Occipital lobe (tissue), 3 donors: ENCODE measurements at places on chromosomes 4 and X.

GRCh38 chr4:133270021-133270570, 121.0 kb downstream of the PCDH10 start:
- no peak for DNase-seq

DNA sequence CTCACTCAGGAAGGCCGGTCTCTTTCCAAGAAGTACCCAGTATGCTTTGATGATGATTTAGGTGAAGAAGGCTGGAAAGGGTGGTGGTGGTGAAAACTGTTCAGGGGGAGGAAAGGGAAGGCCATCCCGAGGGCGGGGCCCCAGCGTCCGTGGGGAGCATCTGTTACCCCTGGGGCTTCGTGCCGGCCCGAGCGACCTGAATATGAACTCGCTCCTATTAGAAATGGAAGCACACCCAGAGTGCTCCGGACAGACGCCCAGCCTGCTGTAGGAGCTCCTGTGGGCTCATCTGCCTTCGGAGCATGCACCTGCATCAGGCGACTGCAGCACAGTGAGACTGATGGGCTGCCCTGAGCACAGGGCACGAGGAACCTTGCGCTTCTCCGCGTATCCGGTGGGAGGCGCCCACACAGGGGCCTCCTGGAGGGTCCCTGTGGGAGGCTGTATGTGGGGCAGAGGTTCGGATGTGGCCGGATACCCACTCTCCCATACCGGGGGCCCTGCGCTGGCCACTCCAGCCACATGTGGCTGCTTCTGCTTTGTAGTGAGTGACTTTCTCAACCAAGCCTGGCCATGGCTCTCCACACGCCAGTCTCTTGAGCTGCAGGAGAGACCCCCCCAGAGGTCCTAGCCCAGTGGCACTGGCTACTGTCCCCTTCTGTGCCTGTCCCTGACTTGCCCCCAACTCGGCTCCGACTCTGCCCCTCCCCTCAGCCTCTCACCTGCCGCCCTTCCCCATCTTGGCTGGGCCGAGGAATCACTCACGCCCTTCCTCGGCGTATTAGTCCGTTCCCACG, 36.7 kb downstream of the FGFRL1 start:
- no peak for DNase-seq

- DNase-seq = no peak
Observed at GRCh38 chrX:153925387-153925738, 701 bp downstream of the ARHGAP4 start.

GRCh38 chrX:79159800-79160199, 15.3 kb downstream of the GPR174 start:
- no peak for DNase-seq

GRCh38 chr4:54189140-54189539, 40.0 kb upstream of the PDGFRA start:
- DNase-seq = no peak

DNA sequence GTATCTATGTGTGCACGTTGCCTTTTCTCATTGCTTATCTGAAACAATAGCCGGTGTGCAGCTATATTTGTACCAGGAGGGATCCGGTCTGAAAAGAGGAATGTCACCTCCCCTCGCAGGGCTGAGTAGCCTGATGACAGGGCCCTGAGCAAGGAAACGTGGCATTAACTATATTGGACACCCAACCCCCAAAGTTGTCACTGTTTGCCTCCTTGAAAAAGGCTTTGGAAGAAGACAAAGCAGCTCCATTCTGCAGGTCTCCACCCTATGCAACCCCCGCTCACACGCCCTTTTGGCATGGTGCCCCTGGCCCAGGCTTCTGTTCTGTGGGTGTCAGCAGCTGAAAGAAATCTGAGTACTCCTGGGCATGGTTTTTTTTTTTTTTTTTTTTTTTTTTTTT, 8.2 kb downstream of the PRRG3 start:
- DNase-seq = peak; percentile 6

GRCh38 chr4:103567591-103567990, 152.2 kb downstream of the TACR3 start:
- DNase-seq = no peak

DNA sequence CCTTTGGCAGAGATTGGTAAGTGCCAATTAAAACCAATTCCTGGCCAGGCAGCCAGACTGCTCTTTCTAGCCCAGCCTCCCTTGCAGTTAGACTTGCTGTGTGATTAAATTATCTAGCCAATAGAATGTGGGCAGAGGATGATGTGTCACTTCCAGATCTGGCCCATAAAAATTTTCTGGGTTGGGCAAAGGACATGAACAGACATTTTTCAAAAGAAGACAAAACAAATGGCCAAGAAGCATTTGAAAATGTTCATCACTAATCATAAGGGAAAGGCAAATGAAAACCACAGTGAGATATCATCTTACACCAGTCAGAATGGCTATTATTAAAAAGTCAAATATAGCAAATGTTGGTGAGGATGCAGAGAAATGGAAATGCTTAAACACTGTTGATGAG, 71.4 kb upstream of the STIM2 start:
- no peak for DNase-seq

GRCh38 chr4:2803624-2804448, 11.0 kb downstream of the SH3BP2 start:
- no peak for DNase-seq

GRCh38 chrX:74656079-74656745, 41.8 kb upstream of the RLIM start:
- no peak for DNase-seq

DNA sequence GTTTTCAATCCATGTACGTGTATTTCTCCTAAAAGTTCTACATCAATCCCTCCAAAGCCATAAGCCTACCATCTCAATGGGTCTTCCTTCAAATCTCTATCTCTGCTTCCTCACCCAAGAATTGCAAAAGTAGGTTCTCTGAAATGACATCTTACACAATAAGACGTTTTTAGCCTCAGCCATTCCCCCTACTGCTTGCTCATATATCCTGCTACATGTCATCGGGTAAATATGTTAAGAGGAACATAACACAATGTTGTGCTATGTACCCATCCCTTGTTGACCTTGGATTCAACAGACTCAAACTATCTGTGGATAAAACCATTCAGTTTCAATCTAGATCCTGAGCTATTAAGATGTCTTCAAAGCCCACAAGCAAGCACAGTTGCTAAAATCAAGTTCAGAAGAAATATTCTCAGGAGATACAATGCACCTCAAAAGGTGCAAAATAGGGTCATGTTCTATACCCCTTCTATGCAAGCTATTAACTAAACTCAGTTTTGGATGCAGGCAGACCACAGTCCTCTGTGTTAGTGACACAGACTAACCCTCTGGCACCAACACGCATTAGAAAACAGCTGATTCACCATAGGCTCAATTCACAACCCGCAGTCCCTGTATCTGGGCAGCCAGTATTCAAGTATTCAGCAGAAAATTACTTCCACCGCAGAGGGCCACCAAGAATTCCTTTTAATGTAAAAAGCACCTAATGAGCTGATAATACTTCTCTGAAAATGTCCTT, 56.8 kb downstream of the CD99L2 start:
- DNase-seq = no peak

DNA sequence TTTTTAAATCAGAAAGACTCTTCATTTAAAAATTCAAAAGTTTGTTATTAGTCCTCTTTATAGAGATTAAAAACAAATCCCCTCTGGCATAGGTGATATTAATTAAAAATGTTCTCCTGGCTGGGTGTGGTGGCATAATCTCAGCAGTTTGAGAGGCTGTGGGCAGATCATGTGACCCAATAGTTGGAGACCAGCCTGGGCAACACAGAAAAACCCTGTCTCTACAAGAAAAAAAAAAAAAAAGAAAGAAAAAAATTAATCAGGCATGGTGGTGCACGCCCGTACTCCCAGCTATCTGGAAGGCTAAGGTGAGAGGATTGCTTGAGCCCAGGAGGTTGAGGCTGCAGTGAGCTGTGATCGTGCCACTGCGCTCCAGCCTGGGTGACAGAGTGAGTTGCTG, 38.9 kb downstream of the RASGEF1B start:
- no peak for DNase-seq

GRCh38 chr4:123588631-123589241, 192.1 kb downstream of the SPRY1 start:
- no peak for DNase-seq

DNA sequence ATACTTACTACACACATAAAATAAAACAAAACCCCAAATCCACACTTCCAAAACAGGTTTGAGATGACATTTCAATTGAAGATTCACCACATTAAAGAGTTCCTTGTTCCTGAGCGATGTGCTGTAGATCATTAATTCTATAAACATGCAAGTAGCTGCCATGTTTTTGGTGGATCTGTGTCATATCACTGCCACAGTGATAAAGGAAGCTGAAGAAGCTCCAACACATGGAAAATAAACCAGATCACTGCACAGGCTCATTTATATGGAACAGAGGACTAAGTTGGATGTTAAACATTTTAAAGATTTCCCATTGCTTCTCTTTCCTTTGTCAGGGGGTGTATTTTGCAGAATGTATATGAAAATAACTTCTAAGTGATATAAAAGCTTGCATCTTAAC, 2.8 kb upstream of the RBM46 start:
- DNase-seq = no peak

DNA sequence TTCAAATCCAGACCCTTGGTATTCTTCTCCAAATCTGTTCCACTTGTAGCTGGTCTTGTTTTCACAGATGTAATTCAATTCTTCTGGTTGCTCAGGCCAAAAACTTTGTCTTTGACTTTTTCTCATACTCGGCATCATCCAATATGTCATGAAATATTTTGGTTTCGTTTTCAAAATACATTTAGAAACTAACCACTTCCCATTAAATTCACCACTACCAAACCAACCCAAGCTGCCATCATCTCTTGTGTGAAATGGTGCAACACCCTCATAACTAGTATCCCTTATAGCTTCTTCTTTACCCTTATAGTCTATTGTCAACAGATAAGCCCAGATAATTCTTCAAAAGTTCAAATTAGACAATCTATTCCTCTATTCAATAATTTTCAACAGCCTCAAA, 192.1 kb downstream of the PRR32 start:
- no peak for DNase-seq

GRCh38 chrX:19100586-19100985, 21.7 kb downstream of the ADGRG2 start:
- no peak for DNase-seq

DNA sequence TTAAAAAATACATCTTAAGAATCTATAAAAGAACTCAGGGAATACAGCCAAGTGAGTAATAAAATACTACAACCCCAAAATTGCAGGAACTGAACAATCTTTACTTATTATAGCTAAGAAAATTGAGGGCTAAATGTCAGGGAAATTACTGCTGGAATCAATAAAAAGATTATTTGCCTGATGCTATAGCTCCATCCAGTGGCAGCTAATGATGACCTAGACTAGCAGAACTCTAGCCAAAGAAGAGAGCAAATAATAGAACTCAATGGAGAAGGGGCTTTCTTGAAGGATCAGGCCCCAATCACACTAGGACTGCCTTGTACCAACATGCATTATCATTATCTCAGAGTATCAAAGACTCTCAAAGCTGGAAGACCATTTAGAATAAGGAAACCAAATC, 85.0 kb upstream of the FAM241A start:
- DNase-seq = no peak

DNA sequence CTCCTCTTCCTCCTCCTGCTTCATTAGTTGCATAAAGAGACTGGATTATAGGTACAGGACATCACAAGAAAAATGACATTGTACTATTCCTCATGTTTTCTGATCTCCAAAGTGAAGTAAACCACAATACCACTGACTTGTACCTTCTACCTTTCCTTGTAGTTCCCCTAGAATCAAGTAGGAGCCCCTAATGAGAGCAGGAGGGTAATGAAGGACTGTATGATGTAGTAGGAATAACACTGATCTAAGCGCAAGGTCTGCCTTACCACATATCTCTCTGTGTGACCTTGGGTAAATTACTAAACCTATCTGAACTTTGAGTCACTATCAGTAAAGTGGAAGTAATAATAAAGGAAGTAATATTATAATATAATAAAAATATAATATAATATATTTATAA, 3.6 kb downstream of the VSIG4 start:
- no peak for DNase-seq

GRCh38 chr4:39825741-39826231, 127.8 kb downstream of the UBE2K start:
- no peak for DNase-seq

DNA sequence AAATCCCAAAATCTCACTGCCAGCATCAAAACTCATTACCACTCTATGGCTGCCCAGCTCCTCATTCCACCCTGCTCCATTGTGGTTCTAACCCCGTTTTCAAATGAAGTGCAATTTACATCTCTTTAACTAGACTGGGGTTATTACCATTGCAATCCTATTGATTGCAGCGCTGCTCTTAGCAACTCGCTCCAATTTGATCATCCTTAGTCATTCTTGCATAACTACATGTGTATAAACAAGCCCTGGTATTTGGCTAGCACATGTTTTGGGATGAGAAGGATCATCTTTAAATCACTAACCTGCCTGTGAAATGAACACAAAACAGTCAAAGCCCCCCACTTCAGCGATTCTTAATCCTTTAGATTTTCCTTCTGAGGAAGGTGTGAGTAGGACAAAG, 340.1 kb upstream of the PPARGC1A start:
- no peak for DNase-seq

GRCh38 chr4:138487230-138487629, 245.1 kb upstream of the SLC7A11 start:
- no peak for DNase-seq

- DNase-seq = no peak
Observed at GRCh38 chr4:79255793-79256192, 70.1 kb downstream of the NAA11 start.

GRCh38 chrX:133921764-133922389, 63.5 kb downstream of the GPC3 start:
- no peak for DNase-seq

GRCh38 chr4:119506806-119507205, 121.8 kb downstream of the PDE5A start:
- DNase-seq = no peak

DNA sequence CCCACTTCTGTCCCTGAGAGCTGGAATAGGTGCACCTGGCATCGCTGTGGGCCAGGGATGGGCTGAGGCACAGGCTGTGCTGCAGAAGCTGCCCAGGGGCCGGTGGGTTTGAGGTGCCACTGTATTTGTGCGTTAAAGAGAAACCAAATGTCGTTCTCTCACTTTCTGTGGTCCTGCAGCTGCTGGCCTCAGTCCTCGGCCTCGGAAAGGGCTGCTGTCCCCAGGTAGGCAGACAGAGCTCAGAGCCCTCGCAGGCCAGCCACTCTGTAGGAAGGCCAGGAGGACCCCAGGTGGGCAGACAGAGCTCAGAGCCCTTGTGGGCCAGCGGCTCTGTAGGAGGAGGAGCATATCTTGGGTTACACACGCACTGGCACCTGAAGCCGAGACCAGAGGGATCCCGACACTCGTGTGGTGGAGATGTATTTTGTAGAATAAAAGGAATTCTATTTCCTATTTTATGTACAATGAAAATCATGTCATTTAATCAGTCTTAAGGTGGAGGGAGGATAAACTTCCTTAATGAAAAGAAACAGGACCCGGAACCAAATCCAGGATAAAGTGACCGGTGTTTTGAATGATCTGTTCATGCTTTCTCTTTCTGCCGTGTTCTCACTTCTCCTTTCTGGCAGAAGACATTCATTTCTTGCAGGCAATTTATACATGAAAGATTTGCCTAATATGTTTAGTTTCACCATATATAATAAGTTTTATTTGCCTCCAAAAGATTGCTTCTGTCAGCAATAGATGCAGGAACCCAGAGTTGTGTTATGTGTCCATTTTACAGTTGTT, 54.4 kb upstream of the HGFAC start:
- DNase-seq = no peak

- DNase-seq = no peak
Observed at GRCh38 chrX:16934185-16934584, 12.3 kb upstream of the REPS2 start.

GRCh38 chr4:75514949-75515612, 808 bp downstream of the THAP6 start:
- DNase-seq = no peak
